ENCODE measurements at places on chromosomes 5 and 9.
A peak's percentile ranks its signal among the peaks of the same experiment; 100 is the strongest.

- DNase-seq, result no peak
Observed at GRCh38 chr5:20340126-20340525, 352.1 kb upstream of the CDH18 start.

GRCh38 chr9:128421482-128421996 is 882 bp downstream of the CERCAM start:
- DNase-seq, result no peak

- no peak for DNase-seq
Observed at GRCh38 chr5:57445705-57446037, 36.9 kb downstream of the ACTBL2 start.

DNA sequence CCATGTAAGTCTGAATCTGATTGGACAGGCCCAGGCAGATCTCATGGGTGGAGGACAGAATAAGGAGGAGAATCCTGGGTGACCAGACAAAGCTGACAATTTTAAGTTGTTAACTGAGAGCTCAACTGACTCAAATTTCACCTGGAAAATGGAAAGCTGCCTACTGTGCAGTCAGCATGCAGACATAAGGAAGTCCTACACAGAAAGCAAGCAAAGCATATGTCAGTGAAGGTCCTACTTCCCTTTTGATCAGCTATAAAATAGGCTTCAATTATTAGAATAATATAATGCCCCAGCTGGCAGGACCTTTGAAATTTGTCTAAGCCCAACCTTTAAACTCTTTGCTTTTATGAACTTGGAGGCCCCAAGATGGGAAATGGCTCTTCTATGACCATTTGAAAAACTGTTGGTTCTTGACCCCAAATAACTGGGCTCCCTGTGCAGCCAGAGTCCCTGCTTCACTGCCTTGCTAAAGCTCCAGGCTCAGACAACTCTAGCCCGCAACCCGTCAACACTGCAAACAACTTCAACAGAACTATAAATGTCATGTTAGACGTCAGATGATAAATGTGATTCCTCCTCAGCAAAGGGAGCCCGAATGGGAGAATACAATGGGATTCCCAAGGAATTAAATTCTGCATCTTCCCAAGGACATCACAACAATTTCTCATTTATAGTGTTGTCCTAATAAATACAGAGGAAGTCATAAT is 118.9 kb upstream of the ADRA1B start:
- no peak for DNase-seq

DNA sequence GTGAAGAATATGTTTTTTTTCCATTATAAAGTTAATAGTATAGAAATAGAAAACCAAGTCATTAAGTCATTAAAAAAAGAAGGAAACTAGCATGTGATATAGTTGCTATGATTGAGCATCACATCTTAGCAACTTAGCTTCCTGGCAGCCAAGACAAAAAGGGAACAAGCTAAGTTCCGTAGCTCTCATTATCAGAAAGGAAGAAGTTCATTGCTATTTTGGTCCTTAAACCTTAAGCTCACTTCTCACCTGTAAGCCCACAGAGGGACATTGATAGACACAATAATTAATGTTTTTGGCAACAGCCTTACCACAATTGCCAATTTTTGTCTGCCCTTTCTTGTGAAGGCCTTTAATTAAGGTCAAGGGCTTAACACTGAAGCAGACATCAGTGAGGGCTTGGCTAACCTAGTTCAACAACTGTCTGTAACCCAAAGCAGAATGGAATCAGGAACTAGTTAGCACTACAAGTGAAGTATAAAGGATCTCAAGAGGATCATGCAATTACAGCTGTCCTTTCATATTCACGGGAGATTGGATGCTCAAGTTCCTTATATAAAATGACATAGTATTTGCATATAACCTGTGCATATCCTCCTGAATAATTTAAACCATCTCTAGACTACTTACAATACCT is 24.0 kb upstream of the KLF4 start:
- peak; percentile 34 for DNase-seq

DNA sequence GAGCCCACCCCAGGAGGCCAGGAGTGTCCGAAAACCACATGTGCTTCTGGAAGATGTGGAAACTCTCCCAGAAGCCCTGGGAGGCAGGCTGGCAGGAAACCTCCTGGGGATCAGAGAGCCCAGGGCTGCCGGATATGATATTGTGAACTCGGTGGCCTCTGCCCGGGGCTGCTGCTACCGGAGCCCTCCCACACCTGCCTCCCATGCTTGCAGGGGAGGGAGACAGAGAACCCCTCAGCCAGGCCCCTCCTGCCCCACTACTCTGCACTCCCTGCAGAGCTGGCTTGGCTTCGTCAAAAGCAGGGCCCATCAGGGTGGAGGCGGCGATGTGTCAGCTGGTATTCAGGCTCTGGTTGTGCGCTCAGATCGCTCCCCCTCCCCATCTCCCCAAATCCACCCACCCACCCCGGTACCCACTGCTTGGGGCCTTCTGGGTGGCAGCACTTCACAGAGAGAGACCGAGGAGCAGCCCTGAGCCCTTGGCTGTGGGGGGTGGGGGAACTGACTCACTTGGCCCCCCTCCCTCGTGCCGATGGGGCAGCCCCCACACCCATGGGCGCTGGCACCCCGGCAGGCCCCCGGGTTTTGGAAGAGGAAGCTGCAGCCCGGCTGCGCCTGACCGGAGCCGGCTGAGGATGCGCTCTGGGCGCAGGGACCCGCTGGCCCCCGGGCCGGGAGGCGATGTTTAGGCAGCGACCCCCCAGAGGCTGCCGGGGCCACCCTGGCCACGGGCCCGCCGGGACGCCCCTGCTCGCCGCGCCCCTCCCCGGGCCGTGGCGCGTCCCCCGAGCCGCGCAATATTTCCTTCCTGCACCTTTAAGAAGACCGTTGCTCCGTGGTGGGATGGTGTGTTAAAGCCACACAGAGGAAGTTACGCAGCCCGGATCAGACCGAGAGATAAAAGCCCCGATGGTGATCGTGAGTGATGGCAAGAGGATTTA is 786 bp upstream of the NTNG2 start:
- DNase-seq, result no peak

GRCh38 chr5:176889321-176890280 is 9.5 kb downstream of the HK3 start:
- no peak for DNase-seq

DNA sequence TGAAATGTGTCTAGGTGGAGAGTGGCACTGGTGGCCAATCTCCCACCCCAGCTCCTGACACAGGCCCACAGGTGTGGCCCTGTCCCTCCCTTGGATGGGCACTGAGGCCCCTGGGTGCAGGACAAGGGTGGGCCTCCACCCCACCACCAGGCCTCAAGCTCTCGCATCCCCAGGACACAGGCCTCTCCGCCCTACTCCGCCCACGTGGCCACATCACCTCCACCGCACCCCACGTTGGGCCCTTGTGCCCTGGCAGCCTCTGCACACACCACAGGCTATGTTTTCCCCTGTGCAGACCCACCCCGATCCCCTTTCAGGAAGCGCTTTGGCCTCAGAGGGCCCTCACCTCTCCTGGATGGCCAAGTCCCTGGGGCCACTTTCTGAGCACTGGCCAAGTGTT is 54.7 kb downstream of the SECISBP2 start:
- DNase-seq, result no peak

GRCh38 chr5:83745816-83746215 is 25.2 kb upstream of the HAPLN1 start:
- no peak for DNase-seq

DNA sequence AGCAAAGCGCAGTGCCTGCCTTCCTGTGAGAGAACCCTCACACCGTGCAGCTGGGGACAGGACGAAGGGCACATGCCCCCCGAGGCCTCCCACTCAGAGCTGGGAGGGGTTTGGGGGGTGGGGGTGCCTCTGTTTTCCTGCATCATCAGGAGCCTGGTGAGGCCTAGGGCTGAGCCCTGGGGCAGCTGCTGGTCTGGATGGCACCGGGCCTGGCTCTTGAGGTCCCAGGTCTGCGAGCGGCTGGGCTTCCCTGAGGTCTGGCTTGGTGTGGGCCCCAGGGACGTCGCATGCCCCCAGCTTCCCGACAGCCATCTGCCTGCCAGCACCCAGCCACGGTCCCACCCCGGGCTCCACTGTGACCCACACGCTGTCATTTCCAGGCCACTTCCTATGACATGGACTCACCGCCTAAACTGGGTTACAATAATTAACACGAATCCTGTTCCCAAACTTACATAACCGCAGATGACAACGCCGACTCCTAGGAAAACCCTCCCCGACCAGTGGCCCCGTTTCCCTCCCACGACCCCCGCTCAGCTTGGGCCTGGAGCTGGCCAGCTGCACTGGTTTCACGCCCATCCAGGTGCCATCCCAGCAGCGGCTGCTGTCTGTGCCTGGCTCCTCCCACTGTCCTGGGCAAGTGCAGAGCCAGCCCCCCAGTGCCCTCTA is 8.7 kb downstream of the NACC2 start:
- no peak for DNase-seq

DNA sequence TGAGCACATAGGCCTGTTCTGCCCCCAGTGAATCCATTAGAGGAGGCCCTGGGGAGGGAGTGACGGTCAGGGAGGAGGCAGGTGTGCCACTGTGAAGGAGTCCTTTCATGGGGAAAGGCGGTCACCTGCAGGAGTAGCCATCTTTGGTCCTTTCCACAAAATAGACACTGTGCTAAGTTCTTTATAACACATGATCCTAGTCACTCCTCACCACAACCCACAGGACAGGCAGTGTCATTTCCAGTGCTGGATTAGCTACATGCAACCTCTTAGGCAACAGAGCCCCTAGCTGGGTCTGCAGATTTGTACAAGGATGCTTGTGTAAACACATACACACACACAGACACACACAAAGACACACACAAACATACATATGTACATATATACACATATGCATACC is 18.3 kb downstream of the DOCK2 start:
- DNase-seq, result no peak

GRCh38 chr9:20603524-20604268 is 18.6 kb downstream of the MLLT3 start:
- DNase-seq, result no peak

DNA sequence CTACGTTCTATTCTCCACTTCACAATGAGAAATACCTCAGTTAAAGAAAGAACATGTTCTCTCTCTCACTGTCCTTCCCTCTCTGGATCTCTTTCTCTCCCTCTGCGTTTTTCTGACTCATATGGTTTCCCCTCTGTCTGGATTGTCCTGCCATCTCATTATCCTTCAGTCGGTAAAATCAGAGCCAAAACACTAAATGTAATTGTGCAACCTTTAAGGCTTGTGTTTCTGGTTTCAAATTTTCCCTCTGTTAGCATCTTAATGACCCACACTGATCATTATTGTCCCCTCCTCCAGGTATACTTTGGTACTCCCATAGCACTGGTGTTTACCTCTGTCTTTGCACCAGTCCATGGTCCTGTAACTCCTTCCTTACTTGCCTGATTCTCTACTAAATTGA is 509.4 kb upstream of the C9orf72 start:
- no peak for DNase-seq

GRCh38 chr5:95191330-95191729 is 93.6 kb downstream of the MCTP1 start:
- no peak for DNase-seq

- DNase-seq, result no peak
Observed at GRCh38 chr9:34556949-34557348, 32.6 kb downstream of the CNTFR start.

DNA sequence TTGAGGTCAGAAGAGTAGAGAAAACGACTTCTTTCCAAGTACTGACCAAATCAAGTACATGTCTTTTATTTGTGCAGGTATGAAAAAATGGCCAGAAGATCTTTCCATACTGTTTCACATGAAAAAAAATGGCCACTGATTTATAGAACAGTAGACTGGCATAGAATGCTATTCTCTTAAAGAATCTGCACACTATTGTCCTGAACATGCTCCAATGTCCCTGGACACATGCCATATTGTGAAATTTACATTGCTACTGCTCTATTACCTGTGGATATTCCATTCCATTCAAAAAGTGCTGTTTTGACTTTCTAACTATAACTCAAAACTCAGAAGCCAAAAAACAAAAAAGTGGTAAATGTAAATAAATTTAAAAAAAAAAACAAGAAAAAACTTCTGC is 60.6 kb downstream of the FBXL17 start:
- DNase-seq, result no peak

DNA sequence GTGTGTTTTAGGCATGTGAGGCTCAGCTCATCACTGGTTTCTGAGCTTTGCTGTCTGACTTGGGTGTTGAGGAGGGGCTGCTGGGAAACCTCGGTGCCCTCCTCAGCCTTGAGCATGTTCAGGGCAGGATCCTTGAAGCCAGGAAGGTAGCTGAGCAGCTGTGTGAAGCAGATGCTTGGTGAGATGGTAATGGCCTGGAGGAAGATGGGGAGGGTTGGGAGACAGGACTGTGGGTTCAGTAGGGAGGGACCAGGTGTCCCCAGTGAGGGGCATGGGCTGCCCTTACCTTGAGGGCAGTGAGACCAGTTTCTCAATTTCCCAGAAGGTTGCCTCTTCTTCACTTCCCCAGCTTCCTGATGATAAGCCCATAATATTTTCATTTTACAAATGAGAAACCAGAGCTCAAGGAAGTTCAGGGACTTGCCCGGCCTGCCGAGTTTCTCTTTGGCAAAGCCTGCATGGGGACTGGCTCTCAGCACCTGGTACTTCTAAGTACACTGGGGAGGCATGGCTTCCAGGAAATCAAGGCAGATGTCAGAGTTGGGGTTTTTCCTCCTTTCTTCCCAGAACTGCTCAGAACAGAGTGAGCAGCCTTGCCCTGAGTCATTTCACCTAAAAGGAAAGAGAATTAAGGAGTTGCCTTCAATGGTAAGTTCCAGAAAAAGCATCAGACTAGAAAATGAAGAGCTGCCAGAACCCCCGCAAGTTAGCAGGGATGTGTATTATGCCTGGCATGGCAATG is 225.7 kb downstream of the MAST4 start:
- DNase-seq, result no peak

DNA sequence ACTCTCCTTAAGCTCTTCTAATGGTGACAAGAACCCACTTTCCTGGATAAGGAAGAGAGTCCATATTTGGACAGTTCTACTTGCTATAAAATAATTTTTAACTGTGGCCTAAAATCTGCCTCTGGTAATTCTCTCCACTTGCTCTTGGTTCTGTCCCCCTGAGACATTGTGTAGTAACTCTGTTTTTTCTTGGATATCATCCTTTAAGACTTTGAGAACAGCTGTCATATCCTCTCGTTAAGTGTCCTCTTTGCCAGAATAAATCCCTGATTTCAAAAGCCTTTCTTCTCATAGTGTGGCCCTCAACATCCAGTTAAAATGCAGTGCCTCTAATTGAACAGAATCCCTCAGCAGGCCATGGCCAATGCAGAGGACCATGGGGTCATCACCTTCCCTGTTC is 101.5 kb downstream of the ARHGEF28 start:
- no peak for DNase-seq

- DNase-seq, result no peak
Observed at GRCh38 chr9:32306006-32306405, 78.4 kb upstream of the ACO1 start.

GRCh38 chr5:73749485-73750270 is 123.7 kb downstream of the ARHGEF28 start:
- DNase-seq, result no peak

DNA sequence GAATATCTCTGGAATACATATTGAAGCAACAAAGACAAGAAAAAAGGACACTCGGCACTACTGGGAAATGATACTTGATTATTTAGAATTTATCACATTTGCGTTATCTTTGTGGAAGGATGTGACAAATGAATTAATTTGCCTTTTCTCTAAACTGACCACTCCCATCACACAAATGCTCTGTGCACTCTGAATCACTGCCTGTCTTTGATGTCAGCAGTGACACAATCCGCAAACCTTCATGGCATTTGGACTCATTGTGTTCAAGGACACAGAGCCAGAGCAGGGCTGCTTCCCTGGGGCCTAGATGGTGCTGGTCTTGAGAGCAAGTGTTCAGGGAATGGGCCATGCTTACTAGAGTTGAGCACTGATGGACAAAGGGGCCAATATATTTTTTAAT is 4.9 kb upstream of the KIF4B start:
- DNase-seq, result no peak

GRCh38 chr5:173069671-173070070 is 13.5 kb downstream of the CREBRF start:
- DNase-seq, result no peak

GRCh38 chr9:93950619-93951601 is 4.2 kb downstream of the BARX1 start:
- no peak for DNase-seq

Data from NCI-H2029 (cell line).